Stimulated activated CD4-positive, alpha-beta T cell treated with anti-CD3 and anti-CD28 coated beads, Interleukin-2, amount 100 ng/mL, for 24 hours (primary cell): ENCODE measurements at places on chromosomes 12 and 14.

DNA sequence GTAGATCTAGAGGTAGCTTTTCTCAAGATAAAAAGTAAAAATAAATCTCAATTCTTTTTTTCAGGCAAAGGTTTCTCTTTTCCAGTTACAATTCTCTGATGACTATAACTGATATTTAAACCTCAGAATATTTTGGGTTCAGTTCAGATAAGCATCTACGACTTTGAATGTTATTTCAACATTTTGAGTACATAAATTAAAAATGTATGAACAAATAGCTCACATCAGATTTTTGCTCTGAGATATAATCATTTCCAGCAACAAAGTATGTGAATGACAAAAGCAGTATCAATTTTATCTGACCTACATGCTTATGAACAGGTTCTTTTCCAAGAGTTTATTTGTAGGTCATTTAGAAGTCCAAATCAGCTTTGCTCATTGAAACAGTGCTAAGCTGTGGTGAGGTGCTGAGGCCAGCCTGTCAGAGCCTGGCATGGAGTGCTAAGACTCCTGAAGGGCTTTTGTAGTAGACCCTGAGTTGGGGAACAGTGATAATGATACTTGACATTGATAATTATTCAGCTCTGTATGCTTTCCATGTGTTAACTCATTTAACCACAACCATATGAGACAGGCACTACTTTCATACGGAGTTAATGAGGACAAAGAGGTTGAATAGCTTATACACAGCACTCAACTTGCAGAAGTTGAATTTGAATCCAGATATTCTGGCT is 205.0 kb upstream of the DCN start:
- no peak for DNase-seq

DNA sequence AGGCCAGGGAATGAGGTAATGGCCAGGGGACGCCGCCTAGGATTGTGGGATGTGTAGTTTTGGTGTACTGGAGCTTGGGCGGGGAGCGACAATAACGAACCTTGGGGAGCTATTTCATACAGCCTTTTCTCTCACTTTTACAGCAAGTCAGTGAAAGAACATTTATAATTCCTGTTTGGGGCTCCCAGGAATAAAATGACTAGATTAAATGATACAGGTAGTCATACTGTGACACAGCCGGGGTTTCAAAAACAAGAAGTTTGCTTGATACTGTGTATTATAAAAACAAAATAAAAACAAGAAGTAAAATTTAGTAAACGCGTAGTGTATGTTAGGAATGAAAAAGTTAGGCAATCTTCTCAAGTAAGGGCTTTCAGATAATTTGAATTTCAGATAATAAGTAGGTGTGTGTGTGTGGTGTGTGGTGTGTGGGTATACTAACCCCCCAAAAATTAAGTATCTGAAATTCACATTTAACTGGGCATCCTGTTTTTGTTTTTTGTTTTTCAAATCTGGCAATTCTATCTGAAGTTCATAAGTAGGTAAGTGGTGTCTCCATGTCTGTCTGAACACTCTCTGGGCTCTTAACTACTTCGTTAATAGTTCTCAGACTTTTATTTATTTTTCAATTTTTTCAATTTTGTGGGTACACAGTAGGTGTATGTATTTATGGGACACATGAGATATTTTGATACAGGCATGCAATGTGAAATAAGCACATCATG is 458 bp upstream of the DCTN2 start:
- DNase-seq = no peak

GRCh38 chr14:91307046-91307445 is 62.5 kb upstream of the GPR68 start:
- DNase-seq = no peak

GRCh38 chr14:35380794-35381193 is 23.8 kb downstream of the NFKBIA start:
- no peak for DNase-seq

DNA sequence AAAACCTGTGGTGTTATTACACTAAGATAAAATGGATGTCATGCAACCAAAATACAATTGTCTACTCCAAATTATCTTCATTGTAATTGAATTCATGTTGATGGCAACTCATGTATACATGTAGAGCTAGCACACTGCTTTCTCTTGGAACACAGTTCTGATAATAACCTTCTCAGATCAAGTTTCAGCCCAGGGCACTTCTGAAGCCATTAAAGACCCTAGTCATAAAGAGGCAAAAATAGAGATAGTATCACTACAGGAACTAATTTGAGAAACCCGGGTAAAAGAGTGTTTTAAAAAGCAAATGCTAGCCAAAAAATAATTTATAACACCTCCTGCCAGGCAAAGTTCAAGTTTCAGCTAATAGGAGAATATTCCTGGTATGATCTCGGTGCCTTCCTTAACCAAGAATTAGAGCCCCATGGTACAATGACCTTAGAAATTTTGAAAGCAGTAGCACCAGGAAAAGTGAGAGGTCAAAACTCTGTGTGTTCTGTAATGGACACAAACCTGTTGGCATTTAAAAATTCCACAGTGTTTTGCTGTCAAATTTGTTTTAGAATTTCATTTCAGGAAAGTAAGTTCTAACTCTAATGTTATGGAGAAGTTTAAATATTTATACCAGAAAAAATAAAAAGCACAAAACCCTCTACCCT is 105.0 kb upstream of the FRMD6 start:
- DNase-seq = no peak

GRCh38 chr12:41530441-41530840 is 342.3 kb downstream of the PDZRN4 start:
- no peak for DNase-seq

GRCh38 chr14:89372512-89372883 is 44.5 kb downstream of the FOXN3 start:
- DNase-seq = no peak

DNA sequence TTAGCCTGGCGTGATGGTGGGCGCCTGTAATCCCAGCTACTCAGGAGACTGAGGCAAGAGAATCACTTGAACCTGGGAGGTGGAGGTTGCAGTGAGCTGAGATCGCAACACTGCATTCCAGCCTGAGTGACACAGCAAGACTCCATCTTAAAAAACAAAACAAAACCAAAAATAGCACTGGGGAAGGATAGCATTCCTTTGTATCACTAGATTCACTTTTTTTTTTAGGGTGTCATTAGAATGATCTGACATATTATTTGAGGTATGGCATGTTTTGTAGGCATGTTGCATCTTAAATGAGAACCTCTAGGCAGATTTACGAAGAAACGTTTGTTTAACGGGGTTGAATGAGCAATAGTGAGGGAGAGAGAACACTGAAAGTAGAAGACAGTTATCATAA is 16.8 kb upstream of the FAR2 start:
- DNase-seq = no peak

GRCh38 chr12:75606151-75606550 is 94.7 kb upstream of the KRR1 start:
- no peak for DNase-seq

GRCh38 chr12:56988207-56988739 is 18.1 kb downstream of the ZBTB39 start:
- no peak for DNase-seq

- DNase-seq = no peak
Observed at GRCh38 chr14:30928462-30928861, 54.1 kb downstream of the COCH start.

DNA sequence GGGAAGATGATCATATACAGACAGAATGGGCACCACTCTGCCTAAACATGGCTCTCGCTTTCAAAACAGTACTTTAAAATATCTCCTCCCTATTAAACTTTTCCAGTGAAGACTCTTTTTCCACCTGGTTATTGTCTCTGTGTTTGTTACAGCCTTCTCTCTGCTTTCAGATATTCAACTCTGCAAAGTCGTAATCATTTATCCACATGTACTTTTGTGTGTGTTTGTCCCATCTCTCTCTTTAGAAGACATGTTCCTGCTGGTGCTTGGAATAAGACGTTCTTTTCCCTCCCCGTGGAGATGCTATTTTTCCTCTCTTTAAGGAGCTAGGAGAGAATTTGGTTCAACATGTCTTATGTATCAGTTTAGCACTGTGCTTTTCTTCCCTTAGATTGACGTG is 45.1 kb downstream of the ETV6 start:
- DNase-seq = no peak

- DNase-seq = peak; percentile 18
Observed at GRCh38 chr12:132558861-132559623, 51.3 kb downstream of the LRCOL1 start.

DNA sequence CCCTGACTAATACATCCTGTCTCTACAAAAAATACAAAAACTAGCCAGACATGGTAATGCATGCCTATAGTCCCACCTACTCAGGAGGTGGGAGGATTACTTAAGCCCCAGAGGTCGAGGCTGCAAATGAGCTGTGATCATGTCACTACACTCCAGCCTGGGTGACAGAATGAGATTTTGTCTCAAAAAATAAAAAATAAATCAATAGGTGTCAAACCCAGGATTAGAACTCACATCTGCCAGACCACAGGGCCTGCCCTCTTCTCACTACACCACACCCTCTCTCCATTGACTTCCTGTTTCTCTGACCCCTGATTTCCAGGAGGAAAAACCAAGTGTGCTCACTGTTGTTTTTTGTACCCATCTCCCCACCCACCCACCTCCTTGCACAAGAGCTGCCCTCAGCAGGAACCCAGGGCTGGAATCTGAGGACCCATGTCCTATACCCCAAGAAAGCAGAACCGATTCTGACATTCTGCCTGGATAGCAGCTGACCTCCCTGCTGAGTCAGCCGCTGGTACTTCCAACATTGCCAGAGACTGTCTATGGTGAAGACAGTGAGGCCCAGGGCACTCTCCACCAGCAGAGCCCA is 6.2 kb downstream of the CMKLR1 start:
- DNase-seq = no peak

DNA sequence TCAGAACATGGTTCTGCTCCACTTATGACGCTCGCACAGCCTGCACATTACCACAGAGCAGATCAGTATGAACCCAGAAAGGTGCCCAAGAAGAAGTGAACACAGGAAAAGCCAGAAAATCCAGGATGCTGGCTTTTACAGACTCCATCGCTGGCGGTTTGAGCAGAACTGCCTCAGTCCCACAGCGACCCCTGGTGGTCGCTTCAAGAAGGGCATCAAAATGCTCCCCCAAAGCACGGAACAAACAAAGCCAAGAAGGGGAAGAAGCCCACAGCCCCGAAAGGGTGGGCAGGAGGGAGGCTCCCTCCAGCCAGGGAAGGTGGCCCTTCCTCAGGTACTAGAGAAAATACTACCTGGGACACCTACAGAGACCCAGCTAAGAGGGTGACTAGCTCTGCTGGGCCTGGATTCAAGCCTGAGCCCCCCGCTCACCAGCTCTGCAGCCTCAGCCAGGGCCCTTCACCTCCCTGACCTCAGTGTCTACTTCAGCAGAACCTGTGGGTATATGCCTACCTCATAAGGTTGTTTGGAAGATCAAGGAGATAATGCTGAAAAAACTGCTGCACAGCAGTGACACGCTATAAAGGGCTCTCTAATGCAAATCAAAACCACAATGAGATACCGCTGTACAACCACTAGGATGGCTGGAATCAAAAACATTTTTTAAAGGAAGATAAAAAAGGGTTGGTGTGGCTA is 98.1 kb downstream of the NCOR2 start:
- no peak for DNase-seq

DNA sequence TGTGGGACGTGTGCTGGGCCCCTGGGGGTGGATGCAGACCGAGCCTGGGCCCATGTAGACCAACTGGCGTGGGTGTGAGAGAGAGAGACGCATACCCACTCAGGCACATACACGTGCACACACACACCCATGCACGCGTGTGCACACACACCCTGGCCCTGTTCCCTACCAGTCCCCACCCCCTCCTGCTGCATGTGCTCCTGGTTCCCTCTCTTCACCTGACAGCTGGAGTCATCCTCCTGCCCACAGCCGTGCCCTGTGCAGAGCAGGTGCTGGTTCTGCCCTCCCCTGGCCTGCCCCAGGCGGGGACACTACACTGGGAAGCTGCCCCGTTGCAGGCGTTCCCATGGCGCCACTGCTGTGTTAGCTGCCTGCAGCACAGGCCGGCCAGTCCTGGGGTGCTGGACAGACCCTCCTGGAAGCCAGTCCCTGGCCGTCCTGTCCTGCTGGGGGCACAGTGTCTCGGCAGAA is 18.5 kb downstream of the PACS2 start:
- DNase-seq = no peak

GRCh38 chr12:89238593-89238992 is 113.7 kb downstream of the DUSP6 start:
- no peak for DNase-seq

GRCh38 chr14:56817396-56817921 is 7.2 kb upstream of the OTX2 start:
- DNase-seq = no peak

GRCh38 chr12:105352940-105353635 is 22.6 kb downstream of the C12orf75 start:
- DNase-seq = no peak

DNA sequence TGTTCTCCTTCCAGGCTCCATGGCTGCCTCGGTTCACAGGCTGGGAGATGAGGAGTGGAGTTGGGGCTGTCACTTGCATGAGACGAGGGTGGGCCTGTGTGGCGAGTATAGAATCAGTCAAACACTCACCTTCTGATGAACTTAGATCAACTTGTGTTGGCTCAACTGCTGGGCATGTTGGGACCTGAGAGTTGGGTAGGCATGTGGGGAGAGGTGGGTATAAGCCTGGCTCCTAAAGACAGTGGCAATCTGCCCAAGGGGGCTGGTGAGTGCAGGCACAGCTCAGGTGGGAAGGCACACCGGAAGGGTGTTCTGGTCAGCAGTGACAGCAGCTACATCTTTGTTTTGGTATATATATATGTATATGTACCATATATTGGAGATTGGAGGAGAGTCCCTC is 30.1 kb upstream of the TDRD9 start:
- no peak for DNase-seq

GRCh38 chr12:79874665-79875064 is 60.2 kb downstream of the PPP1R12A start:
- no peak for DNase-seq

DNA sequence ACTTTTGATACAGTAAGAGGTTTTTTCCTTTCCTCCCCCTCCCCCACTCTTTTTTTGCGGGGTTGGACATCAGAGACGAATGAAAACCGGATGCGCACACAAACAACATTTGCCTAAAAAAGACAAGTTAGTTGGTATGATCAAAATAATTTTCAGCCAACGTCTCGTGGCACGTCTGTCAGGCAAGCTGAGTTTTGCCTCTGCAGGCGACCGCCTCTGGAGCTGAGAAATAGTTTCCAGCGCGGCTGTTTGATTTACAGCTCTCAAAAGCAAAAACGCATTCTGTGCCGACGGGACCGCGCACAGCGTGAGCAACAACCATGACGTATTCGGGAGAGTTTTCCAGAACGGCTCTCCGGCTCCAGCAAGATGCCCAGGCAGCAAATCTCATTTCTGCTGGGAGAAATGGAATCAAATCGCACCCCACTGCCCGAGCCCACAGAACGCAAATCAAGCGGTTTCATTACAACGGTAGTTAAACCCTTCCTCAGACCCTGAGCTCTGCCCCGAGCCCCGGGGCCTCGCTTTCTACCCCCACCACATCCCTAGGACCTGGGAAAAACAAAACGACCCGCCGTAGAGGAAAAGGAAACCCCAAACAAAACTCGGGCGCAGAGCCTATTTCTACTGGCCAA is 14.2 kb upstream of the CALM1 start:
- DNase-seq = peak; percentile 71

- DNase-seq = no peak
Observed at GRCh38 chr12:105523164-105524057, 192.9 kb downstream of the C12orf75 start.

GRCh38 chr12:118013283-118013682 is 3.2 kb upstream of the RFC5 start:
- no peak for DNase-seq
